PC-3 (cell line): ENCODE measurements at places on chromosomes 3 and 15. TPM values are rescaled to one million over a fixed set of nuclear protein-coding genes. Genes with fewer than 3 reads are reported as not detected.

Gene LRRC31
- total RNA-seq: 0.04 TPM in 1 of 2 replicates, not detected in the other

Gene CHDH
- 3.2 and 5.1 TPM in 2 replicates for total RNA-seq

Gene UBXN7
- 10.2 and 10.5 TPM in 2 replicates for total RNA-seq

GRCh38 chr3:54188176-54188791 lies 65.9 kb downstream of the CACNA2D3 start:
- peak; percentile 66 for DNase-seq

DNA sequence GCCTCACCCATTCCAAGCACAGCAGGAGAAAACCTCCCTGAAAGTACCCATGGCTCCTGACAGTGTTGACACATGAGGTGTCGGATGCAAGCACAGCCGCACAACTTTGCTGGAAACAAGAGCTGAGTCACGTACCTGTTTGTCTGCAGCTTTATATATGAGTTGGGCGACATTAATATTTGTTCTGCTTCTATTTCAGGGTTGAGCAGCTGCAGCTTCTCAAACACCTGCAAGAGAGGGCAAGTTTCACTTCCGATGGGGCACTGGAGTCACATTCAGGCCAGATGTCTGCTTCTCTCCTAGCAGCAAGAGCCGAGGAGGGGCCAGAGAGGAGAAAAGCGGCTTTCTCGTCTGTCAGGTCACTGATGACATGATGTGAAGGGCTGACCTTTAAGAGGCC lies 88.0 kb downstream of the NUP210 start:
- peak; percentile 65 for DNase-seq

DNA sequence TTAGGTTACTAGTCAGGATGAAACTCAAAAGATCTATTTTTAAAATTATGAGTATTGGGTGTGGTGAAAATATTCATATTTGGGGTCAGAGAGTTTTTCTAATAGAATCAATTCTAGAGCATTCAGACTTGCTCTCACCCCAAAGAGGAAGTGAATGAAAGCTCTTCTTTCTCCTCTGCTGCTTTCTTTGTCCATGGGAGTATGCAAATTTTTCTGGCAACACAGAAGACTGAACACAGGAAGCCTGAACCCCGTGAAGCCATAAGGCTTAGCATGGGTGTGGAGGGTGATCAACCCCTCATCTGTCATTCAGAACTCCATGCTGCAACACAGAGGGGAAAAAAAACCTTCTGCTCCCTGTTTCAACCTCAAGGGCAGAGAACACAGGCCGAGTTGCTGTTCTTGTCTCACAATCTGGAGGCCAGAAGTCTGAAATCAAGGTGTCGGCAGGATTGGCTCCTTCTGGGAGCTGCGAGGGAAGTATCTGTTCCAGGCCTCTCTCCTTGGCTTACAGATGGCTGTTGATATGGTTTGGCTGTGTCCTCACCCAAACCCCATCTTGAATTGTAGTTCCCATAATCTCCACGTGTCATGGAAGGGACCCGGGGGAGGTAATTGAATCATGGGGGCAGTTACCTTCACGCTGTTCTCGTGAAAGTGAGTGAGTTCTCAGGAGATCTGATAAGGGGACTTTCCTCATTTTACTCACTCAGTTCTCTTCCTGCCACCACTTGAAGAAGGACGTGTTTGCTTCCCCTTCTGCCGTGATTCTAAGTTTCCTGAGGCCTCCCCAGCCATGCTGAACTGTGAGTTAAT lies 33.7 kb upstream of the CD47 start:
- no peak for DNase-seq
